Astrocyte (in vitro differentiated cells and primary cell): ENCODE measurements at places on chromosomes 1 and 21. TPM values are rescaled to one million over a fixed set of nuclear protein-coding genes. Genes with fewer than 3 reads are reported as not detected.

The DFFA gene
- 47.4 and 58.2 TPM in 2 replicates for total RNA-seq

DNA sequence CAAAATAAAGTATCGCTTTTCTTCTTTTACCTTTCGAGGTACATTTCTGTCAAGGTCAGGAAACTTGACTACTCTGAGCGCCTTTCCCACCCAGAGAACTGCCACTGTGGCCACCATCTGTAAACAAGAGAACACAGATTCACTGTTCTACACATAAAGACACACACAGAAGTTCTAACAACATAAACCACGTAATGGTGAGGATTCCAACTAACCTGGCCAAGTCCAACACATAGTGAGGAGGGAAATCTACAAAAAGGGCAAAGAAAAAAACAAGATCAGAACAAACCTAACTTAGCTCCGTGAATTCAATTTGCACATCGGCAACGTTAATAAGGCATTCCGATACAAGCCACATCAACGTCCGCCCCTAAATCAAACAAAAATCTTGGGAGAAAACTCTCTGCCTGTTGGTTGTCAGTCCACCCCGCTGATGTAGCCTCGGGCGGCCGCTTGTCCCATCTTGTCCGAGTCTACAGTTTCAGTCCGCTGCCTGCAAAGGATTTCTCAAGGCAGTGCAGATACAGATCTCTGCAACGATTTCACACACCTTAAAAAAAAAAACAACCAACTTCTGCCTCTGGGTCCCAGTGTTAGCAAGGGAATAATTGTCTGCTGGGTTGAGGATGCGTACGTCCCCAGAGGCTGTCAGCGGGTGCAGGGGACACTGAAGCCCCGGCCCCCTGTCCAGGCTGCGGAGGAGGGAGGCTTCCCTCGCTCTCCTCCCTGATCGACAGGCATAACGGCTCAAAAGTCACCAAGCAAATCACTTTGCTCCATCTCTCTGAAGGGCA lies 1.0 kb downstream of the SLC35D1 start:
- peak overlapping the region; percentile 83 for H3K27ac ChIP-seq
- no peaks in the 10 kb centered on the region for H3K27me3 ChIP-seq
- no peaks in the 10 kb centered on the region for H3K4me1 ChIP-seq
- peak overlapping the region; percentile 90 for H3K4me3 ChIP-seq
- peaks cover 12% of the 10 kb centered on the region for H3K36me3 ChIP-seq

GRCh38 chr1:150484861-150485260 lies 2.4 kb upstream of the TARS2 start:
- peaks cover 5% of the 10 kb centered on the region for H3K36me3 ChIP-seq
- H3K27me3 ChIP-seq: no peaks in the 10 kb centered on the region
- peaks cover 7% of the 10 kb centered on the region for H3K4me1 ChIP-seq
- H3K27ac ChIP-seq: no peak overlapping the region
- peak; percentile 21 for DNase-seq
- H3K4me3 ChIP-seq: no peak overlapping the region

GRCh38 chr1:191839891-191840290 lies 318.4 kb upstream of the RGS18 start:
- no peaks in the 10 kb centered on the region for H3K27me3 ChIP-seq
- no peak overlapping the region for H3K4me3 ChIP-seq
- no peaks in the 10 kb centered on the region for H3K36me3 ChIP-seq
- H3K4me1 ChIP-seq: peaks cover 4% of the 10 kb centered on the region
- peak; percentile 61 for DNase-seq

- no peak overlapping the region for H3K4me3 ChIP-seq
- H3K36me3 ChIP-seq: no peaks in the 10 kb centered on the region
- no peaks in the 10 kb centered on the region for H3K27me3 ChIP-seq
- no peak overlapping the region for H3K27ac ChIP-seq
- no peak for DNase-seq
These were observed 18.1 kb downstream of the VASH2 start for GRCh38 chr1:212968368-212968863.
